H9 (cell line): ENCODE measurements at places on chromosomes 5 and 9. TPM values are rescaled to one million over a fixed set of nuclear protein-coding genes. Genes with fewer than 3 reads are reported as not detected.

Gene CMYA5
- 1.1 and 1.8 TPM in 2 replicates for total RNA-seq

Gene SPATA31D4
- not detected in 2 replicates for total RNA-seq

Gene PRUNE2
- total RNA-seq = 9.7 and 12.1 TPM in 2 replicates

DNA sequence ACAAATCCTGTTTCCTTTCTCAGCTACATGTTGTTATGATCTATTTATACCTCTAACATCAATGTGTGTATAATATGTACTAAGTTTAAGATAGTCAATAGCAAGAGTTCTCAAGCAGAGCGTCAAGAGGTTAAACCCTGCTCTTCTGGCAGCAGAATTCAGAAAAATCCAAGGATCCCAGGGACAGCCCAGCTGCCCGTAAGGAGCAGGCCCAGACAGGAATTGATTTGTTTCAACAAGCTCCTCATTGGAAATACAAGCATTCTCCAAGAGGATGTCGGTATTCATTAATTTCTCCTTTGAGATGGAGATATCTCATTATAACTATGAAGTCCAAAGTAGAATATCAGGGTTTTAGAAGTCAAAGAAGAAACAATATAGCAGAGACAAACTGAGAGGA, 14.9 kb downstream of the EFNA5 start:
- H3K36me3 ChIP-seq = no peaks in the 10 kb centered on the region
- no peaks in the 10 kb centered on the region for H3K27me3 ChIP-seq
- no peak overlapping the region for H3K27ac ChIP-seq
- H3K4me3 ChIP-seq = no peak overlapping the region

GRCh38 chr9:15182101-15182551, 124.9 kb downstream of the TTC39B start:
- no peaks in the 10 kb centered on the region for H3K27me3 ChIP-seq
- no peak for DNase-seq
- H3K4me1 ChIP-seq = no peaks in the 10 kb centered on the region
- H3K27ac ChIP-seq = no peak overlapping the region
- peaks cover 10% of the 10 kb centered on the region for H3K36me3 ChIP-seq

- H3K4me1 ChIP-seq = no peaks in the 10 kb centered on the region
- DNase-seq = no peak
- H3K4me3 ChIP-seq = no peak overlapping the region
- H3K36me3 ChIP-seq = no peaks in the 10 kb centered on the region
Measured at GRCh38 chr5:143449772-143450171, 46.3 kb upstream of the NR3C1 start.

- H3K27me3 ChIP-seq = no peaks in the 10 kb centered on the region
- no peaks in the 10 kb centered on the region for H3K4me1 ChIP-seq
- peaks cover 8% of the 10 kb centered on the region; the same call in 1 of the 2 replicates for H3K36me3 ChIP-seq
- H3K4me3 ChIP-seq = no peak overlapping the region
- no peak for DNase-seq
Measured at GRCh38 chr9:79858508-79858907, 286.7 kb downstream of the TLE4 start.

DNA sequence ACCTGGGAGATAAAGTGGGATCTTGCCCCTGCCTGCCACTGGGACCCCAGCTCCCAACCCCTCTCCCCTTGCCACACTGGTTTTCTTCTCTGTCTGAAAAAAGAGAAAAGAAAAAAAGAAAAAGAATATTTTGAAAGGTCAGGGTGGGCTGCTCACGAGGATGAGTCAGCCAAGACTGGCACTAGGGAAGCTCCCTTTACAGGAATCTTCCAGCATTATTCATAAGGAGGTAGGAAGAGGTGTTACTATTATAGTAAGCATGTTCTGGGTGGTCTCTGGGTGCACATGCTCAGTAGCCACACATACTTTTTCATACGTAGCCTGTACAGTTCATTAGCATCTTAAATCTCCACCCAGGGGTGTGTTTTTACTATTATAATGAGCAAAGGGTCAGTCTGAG, 46.8 kb upstream of the HAND1 start:
- H3K4me3 ChIP-seq = no peak overlapping the region
- DNase-seq = no peak
- no peaks in the 10 kb centered on the region for H3K27me3 ChIP-seq
- no peak overlapping the region for H3K27ac ChIP-seq
- no peaks in the 10 kb centered on the region for H3K4me1 ChIP-seq

DNA sequence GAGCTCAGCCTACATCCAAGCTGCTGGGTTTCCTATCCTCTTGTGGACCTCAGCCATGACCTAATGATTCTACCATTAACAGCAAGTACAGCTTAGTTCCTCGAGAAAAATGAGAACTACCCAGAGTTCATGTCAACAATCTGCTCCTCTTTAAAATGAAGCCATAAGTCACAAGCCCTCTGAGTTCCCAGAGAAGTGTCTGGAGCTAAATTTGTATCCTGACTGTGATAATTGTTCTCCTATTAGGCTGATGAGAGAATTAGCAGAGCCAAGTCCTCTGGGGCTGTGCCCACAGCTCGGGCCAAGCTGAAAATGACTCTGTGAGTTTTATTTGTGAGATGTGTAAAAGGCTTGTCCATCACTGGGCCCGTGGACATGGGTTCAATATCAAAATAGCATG, 145.1 kb upstream of the SMIM23 start:
- no peaks in the 10 kb centered on the region for H3K36me3 ChIP-seq
- no peak for DNase-seq
- peaks cover 3% of the 10 kb centered on the region; the same call in 1 of the 2 replicates for H3K4me1 ChIP-seq
- H3K4me3 ChIP-seq = no peak overlapping the region
